ENCODE measurements at places on chromosomes 6 and 20.

- no peak for DNase-seq
Measured at GRCh38 chr20:42319252-42320013, 701.3 kb upstream of the CHD6 start.

- DNase-seq = no peak
Measured at GRCh38 chr20:62208795-62209755, 11.0 kb downstream of the HRH3 start.

GRCh38 chr6:137272403-137272802, 53.2 kb upstream of the IFNGR1 start:
- no peak for DNase-seq

DNA sequence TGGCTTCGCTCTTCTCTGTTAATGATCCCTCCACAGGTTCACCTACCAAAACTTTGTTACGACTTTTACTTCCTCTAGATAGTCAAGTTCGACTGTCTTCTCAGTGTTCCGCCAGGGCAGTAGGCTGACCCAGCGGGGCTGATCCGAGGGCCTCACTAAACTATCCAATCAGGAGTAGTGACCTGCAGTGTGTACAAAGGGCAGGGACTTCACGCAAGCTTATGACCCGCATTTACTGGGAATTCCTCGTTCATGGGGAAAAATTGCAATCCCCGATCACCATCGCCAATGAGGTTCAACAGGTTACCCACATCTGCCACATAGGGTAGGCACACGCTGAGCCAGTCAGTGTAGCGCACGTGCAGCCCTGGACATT, 771.4 kb upstream of the DEFB115 start:
- DNase-seq = no peak

- DNase-seq = no peak
Measured at GRCh38 chr6:64777941-64778785, 928.9 kb downstream of the EYS start.

GRCh38 chr6:10112871-10113549, 301.9 kb downstream of the TFAP2A start:
- no peak for DNase-seq

DNA sequence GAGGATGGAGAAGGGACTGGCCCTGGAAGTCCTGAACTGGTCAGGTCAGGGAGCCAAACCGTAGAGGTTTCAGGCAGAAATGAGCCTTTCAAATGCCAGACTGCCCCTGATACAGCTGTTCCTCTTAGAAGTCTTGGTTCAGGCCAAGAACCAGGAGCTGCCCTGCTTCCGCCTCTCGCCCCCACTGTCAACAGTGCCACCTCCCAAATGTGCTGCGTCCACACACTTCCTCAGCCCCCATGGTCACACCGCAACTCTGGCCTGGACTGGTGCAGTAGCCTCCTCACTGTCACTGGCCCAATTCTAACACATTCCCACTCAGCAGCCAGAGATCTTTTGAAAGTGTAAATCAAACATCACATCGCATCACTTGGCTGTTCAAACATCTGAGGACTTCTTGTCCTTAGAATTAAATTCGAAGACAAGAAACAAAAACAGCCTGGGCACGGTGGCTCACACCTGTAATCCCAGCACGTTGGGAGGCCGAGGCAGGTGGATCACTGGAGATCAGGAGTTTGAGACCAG, 69.7 kb downstream of the STK35 start:
- no peak for DNase-seq

DNA sequence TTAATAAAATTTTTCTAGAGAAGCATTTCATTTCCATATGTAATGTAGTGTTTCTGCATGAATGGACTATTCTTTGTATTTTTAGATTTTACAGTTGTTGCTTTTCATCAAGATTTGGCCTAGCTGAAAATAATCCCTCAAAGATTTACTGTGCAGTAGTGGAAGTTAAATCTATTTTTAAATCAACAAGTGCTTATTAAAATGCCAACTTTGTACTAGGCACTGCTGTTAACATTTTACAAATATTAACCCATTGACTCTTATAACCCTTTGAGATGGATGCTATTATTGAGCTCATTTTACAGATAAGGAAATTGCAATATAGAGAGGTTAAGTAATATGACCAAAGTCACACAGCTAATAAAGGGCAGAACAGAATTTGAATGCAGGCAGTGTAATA, 274.5 kb downstream of the NKAIN2 start:
- no peak for DNase-seq

DNA sequence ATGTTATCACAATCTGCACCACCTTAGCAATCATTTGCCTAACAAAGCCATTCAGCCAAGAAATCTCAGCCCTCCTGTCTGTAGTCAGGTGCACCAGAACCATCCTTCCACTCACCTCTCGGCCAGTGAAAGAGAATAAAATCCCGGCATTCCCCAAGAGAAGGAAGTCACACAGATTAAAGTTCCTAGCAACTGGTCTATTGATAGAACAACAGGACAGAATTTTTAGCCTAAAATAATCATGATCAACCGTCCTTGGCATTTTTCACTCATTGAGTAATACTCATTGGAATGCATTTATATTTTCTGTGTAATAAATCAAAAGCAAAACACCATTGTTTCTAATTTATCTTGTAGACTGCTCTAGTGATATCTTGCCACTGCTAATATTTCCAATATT, 85.7 kb upstream of the CDH4 start:
- DNase-seq = no peak

DNA sequence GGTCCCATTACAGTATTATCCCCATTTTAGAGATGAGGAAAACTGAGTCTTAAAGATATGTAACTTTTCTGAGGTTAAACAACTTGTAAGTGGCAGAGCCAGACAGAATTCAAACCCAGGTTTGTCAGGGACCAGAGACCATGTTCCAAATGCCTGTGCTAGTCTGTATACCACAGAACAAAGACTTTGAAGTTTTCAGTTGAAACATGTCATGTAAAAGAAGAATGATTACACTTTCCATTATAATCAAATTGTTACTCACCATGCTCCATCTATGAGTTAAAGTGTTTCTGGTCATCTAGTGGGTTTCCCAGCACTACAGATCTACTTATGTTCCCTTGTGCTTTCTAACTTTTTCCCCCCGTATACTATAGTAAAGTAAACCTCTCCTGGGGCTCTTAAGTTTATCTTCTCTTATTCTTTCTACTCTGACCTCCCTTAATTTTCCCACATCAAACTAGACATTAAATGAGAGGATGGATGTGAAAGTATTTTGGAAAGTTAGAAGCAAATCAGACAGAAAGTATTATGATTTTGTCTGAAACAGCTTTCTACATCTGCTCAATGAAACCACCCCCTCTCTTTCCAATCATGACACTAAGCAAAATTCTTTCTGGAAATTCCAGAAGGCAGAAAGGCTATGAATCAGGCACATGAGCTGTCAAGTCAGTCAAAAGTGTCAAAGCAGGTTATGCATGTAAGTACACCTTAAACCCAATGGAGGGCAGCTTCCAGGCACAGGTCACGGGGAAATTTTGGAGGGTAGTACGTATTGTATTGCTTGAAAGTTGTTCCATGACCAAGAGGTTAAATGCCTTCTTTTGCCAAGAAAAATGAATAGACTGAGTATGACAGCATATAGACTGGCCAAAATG, 132.7 kb upstream of the MAP3K7 start:
- DNase-seq = no peak

DNA sequence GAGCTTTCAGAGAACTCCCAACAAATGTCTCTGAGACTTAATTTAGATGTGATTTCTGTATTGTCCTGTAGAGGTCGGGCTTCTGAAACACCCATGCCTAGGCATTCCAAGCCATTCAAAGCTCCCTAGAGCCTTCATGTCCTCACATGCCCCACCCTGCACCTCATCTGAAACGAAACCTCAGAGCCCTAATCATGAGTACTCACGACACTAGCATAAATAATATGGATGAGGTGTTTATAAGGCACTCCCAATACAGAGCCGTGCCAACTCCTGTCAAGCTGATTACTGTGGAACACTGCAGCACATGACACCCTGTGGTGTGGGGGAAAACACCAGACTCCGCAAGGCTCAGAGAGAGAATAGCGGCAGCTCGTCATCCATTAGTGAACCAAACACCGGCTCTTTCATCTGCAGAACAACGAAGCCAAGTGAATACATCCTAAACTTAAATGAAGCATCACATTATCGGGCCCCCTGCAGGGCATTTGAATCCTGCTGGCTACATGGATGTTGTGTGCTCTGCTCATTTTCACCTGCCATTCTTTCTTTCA, 83.8 kb downstream of the FNDC1 start:
- DNase-seq = no peak

GRCh38 chr20:25085756-25086495, 4.0 kb upstream of the VSX1 start:
- DNase-seq = no peak

DNA sequence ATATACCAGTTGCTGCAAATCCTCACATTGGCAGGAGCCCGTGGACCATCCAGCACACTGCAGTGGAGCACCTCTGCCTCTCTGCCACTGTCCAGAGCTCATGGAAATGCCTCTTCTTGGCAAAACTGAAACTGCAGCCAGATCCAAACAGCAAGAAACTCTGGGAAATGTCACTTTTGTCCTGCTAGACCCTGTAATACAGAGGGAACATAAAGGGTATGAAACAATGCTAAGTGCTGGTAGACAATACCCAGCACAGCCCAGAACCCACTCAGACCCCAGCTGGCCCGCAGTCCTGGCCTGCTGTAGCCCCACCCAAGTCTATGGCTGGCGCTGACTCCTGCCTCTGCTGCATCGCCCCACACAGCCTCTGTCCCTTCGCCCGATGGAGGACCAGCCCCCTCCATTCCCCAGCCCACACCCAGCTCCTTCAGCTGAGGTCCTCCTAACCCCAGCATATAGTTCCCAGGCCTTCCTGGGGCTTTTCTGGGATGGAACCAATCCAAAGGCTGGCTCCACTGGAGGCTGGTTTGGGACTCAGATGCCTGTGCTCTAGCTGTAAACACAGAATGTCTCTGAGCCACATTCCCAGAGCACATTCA, 242.5 kb downstream of the LRFN2 start:
- DNase-seq = no peak

DNA sequence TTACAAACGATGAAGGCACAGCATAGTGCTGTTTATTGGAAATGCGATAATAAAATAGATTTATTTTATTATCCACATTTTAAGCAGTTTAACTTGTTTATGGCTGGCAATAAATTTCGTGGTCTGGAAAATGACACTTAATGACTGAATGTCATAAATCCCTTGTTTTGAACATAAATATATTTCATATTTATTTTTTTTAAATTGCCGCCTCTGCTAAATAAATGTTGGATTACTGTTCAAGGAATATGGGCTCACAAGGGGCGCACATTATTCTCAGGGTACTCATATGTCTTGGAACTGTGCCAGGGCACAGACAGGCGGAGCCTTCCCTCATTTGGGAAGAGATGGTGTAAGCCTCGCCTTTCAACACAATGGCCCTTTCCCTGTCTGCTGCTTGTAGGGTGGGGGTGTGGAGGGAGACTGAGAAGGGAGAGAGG, 134.3 kb downstream of the PXDC1 start:
- no peak for DNase-seq

DNA sequence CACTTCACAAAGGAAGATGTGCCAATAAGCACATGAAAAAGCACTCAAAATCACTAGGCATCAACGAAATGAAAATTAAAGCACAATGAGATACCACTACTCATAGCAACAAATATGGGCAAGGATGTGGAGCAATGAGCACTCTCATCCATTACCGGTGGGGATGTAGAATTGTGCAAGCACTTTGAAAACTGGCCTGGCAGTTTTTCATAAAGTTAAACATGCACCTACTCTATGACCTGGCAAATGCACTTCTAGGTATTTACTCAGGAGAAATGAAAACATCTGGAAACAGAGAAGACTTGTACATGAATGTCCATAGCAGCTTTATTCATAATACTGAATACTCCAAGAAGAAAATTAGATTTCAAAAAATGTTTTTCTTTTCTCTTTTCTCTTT, 34.1 kb upstream of the TMEM14A start:
- no peak for DNase-seq

DNA sequence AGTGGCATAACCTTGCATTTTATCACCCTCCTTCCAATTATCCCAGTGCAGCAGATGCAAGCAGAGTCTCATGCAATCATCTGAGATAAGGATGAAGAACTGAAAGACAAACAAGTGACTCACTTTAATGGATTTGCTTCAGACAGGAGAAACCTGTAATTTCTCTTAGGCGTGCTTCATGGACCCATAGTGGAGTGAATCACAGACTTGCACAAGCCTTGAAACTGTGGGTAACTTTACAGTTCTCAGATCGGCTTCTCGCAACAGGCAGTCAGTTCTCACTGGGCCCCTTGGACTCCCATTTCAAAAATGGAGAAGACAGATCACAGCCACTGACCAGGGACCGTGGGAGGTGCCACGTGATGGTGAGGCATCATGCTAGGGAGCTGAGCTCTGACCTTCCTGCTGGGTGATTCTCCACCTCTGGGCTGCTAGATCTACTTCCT, at the start of gene ADGRF4:
Gene ADGRF4, plus strand, starts transcription at position 239 of the 446 bp plus-strand sequence. CDS start 8,666 bp downstream, outside the sequence.
- no peak for DNase-seq

GRCh38 chr6:41558033-41558807, 12.0 kb downstream of the FOXP4 start:
- no peak for DNase-seq

GRCh38 chr20:37095108-37095598, 644 bp downstream of the RBL1 start:
- DNase-seq = no peak

- DNase-seq = no peak
Measured at GRCh38 chr6:44646355-44646754, 258.8 kb downstream of the CDC5L start.

GRCh38 chr6:134295953-134296553, 21.9 kb downstream of the SGK1 start:
- no peak for DNase-seq

- DNase-seq = no peak
Measured at GRCh38 chr6:113642714-113643406, 214.3 kb upstream of the MARCKS start.

DNA sequence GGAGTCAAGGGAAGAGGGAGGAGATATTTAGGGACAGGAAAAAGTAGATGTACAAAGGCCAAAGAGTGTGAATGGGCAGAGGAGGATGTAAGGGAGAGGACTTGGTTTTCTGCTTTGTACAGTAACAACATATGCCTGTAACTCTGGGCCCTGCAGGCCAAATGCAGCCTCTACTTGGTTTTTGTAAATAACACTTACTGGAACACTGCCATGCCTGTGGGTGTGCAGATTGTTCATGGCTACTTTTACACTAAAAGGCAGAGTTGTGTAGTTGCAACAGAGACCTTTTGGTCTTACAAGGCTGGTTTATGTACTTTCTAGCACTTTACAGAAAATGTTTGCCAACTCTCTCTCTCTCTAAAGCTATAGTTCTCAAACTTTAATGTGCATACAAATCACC, 157.1 kb downstream of the PHACTR1 start:
- DNase-seq = no peak

DNA sequence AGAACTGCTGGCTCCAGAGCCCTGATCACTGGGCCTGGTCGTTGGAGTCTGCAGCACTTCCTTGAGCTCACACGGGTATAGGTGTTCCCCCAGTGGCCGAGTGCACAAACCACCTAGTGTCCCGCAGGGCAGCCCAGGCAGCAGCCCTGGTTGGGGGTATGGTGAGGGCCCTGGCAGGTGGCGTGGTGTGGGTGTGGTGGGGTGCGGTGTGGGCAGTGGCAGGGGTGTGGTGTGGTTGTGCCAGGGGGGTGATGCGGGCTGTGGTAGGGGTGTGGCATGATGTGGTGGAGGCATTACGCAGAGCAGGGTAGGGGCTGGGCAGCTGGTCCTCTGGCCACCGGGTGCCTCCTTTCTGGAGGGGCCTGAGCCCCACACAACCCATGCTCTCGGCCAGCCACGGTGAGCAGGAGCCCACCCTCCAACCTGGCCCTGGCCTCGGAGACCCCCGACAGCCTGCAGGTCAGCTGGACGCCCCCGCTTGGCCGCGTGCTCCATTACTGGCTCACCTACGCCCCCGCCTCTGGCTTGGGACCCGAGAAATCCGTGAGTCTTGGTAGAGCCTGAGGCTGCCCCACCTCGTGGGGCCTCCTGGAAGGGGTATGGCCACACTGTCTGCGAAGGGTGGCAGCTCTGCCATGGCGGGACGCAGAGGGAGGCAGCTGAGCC, 20.5 kb downstream of the COL20A1 start:
- no peak for DNase-seq
